ENCODE measurements at places on chromosomes 1 and 21.

- DNase-seq = no peak
Measured at GRCh38 chr1:71850936-71851335, 431.4 kb downstream of the NEGR1 start.

DNA sequence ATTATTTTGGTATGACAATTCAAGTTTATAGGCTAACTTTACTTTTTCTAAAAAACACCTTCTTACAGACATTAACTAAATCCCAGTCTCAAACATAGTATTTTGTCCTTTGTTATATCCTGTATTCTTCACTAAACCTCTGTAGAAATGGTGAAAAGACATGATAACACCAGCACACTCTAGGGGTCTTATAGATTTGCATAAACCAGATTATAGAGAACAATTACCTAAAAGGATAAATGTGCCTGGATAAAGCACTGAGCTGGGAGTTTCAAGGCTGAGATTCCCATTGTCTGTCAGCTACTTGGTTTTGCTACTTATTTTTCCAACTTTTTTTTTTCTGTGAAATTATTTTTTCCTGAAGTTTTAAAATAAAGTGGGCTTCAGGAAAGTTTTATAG is 1288.6 kb upstream of the TMPRSS15 start:
- DNase-seq = no peak

- DNase-seq = no peak
Measured at GRCh38 chr1:180345148-180345547, 115.1 kb downstream of the LHX4 start.

- DNase-seq = no peak
Measured at GRCh38 chr1:24266398-24266941, 52.7 kb upstream of the GRHL3 start.

DNA sequence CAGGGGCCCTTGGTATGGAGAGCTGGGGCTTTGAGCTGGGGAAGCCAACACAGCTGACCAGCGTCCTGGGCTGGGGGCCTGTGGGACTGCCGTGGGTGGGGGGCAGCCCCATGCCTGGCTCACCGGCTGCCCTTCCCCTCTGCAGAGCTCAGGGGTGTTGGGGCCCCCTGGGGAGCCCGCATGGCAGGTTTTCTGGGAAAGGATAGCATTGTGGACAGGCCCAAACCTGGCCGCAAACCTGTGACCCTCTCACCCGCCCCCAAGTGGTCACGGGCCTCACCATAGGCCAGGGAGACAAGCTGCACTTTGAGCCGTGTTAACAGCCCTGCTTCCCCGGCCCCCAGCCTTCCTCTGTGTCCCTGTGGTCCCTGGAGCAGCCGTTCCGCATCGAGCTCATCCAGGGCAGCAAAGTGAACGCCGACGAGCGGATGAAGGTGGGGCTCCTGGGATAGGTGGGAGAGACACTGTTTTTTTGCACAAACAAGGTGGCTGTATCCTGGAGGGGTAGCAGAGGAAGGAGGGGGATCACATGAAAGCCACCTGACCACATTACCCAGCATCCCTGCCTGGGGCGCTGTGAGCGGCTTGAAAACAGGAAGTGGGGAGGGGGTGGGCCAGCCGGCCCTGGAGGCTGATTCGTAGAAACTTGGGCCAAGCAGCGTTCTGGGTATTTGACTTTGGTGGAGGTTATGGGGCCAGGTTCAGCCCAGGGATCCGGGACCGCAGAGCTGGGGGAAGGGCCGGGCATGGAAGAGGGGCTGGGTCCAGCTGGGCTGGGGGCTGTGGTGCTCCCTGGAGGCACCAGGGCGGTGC is 65.9 kb downstream of the PIK3CD start:
- DNase-seq = peak; percentile 80

DNA sequence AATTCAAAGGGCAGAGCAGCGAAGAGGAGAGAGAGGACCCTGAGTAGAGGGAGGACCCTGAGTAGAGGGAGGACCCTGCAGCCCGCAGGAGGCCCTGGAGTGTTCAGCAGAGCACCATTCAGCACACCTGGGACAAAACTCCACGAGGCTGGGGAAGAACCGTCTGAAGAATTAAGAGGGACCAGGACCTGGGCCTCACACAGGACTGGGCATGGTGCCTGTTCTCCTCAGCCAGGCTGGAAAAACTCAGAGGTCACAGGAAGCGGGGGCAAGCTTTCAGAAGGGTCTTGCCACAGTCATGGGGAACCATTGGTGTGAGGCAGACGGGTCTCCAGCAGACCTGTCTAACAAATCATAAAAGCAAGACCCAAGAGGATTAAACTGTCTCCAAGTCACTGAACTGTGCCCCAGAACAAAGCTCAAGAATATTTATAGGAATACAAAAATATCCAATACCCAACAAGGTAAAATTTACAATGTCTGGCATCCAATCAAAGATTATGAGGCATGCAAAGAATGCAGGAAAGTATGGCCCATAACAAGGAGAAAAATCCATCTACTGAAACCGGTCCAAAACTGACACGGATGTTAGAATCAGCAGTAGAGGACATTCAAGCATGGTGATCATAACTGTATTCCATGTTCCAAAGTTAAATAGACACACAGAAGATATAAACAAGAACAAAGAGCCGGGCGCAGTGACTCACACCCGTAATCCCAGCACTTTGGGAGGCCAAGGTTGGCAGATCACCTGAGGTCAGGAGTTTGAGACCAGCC is 30.6 kb downstream of the MORN1 start:
- DNase-seq = no peak

GRCh38 chr1:214289574-214290272 is 8.8 kb downstream of the SMYD2 start:
- DNase-seq = no peak

DNA sequence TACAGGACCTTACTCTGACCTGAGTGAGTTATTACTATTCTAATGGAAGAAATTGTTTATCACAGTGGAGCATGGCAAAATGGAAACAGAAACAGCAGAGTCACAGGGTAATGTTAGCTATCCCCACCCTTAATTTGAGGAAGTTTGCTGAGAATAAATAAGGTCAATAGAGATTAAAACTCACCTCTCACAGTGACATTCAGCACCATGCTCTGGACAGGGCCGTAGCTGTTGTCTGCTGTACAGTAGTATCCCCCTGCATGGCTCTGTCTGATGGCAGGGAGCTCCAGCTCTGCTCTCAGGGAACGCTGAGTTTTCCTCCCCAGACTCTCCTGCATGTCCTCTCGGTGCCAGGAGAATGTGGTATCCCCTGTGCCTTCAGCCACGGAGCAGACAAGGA is 11.9 kb downstream of the FCRL4 start:
- DNase-seq = no peak

DNA sequence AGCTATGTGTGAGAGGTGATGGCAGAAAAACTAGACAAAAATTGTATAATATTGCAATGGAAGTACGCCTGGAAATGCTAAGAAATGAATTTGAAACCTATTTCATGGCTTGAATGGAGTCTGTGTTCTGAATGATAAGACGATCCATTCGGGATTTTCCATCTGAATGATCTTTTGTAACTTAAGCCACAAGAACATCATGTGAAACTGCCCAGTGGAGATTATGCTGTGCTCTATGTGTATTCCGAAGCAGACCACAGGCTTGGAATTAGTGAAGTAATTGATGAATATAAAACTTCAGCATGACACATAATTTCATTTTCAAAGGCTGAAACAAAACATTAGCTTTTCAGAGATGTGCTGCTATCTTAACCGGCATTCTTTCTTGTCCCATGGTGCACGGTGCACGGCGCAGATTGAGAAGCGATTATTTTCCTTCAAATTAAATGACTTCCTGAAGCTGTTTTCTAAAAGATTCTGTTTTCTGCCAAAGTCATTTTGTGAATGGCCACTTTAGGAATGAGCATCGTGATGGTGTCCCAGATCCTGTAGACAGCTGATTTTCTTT is 652.9 kb downstream of the PLA2G4A start:
- no peak for DNase-seq

All from natural killer cell (primary cell).